CD4-positive, CD25-positive, alpha-beta regulatory T cell (primary cell): ENCODE measurements at places on chromosomes 5 and 9. TPM values are rescaled to one million over a fixed set of nuclear protein-coding genes. Genes with fewer than 3 reads are reported as not detected.

- no peak for DNase-seq
These were observed 53.2 kb downstream of the FAM114A2 start for GRCh38 chr5:153985498-153985897.

- DNase-seq = no peak
These were observed 548.2 kb upstream of the CLINT1 start for GRCh38 chr5:158406884-158407823.

The ABLIM3 gene
- 1.8 TPM for total RNA-seq

The IL3 gene
- total RNA-seq = not detected

The NRARP gene
- total RNA-seq = 1.6 TPM

The MYOT gene
- not detected for total RNA-seq

The ZMYND19 gene
- 20.4 TPM for total RNA-seq
